ENCODE measurements at places on chromosomes 5 and 9. TPM values are rescaled to one million over a fixed set of nuclear protein-coding genes. Genes with fewer than 3 reads are reported as not detected.

The TPPP gene
- 0.54 TPM for total RNA-seq

The C6 gene
- total RNA-seq: not detected

The PCDHGB1 gene
- 1.1 TPM for total RNA-seq

The CDHR2 gene
- total RNA-seq: not detected

The SPATA31E1 gene
- total RNA-seq: not detected

The CCDC69 gene
- total RNA-seq: 1.9 TPM

The SOHLH1 gene
- not detected for total RNA-seq

Data from NCI-H460 (cell line).